ENCODE measurements at places on chromosomes 4 and X. TPM values are rescaled to one million over a fixed set of nuclear protein-coding genes. Genes with fewer than 3 reads are reported as not detected.

The EVC2 gene
- total RNA-seq: 5.6 TPM

The ZNF630 gene
- total RNA-seq: 4.0 TPM

The SLC6A8 gene
- total RNA-seq: 122 TPM

The NKX3-2 gene
- total RNA-seq: 1.6 TPM

DNA sequence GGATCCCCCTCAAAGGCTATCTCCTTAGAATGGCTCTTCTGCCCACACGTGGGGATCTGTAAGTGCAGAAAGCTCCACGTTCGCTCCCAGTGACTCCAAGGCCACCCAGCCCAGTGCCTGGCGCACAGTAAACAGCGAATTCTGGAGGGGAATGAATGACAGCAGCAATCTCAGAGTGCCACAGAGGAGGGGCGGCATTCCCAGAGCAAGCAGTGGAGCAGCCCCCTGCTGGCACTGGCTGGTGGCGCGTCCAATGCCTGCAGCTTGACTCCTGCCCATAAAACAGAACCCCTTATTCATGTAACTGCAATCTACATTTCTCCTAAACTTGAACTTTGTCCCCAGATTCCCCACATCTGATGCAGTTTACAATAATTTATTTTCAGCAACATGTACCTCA is 6.9 kb upstream of the HELT start:
- peaks cover 92% of the 10 kb centered on the region for H3K27me3 ChIP-seq
- H3K4me3 ChIP-seq: no peak overlapping the region
- peak; percentile 89 for DNase-seq
- no peaks in the 10 kb centered on the region for H3K36me3 ChIP-seq
- no peak overlapping the region for H3K27ac ChIP-seq

GRCh38 chr4:19497705-19498104 is 754.0 kb upstream of the SLIT2 start:
- no peaks in the 10 kb centered on the region for H3K4me1 ChIP-seq
- no peaks in the 10 kb centered on the region for H3K36me3 ChIP-seq
- H3K27ac ChIP-seq: no peak overlapping the region
- no peaks in the 10 kb centered on the region for H3K27me3 ChIP-seq

DNA sequence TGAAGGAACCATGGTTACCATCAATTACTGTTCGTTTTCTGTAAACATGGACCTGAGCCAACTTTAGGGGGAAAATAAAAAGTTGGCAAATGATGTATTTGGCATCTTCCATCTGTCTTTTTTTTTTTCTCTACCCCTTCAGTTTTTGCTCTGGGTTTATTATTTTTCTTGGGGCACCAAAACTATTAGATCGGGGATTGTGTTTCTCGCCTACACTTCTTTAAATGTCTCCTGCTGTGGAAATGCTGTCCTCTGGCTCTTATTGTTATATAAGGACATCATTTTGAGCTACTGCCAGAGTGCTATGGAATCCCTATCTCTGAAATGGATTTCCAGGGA is 234.0 kb upstream of the SLIT2 start:
- no peaks in the 10 kb centered on the region for H3K27me3 ChIP-seq
- no peak overlapping the region for H3K27ac ChIP-seq
- H3K4me1 ChIP-seq: no peaks in the 10 kb centered on the region
- H3K4me3 ChIP-seq: no peak overlapping the region
- H3K36me3 ChIP-seq: no peaks in the 10 kb centered on the region

- H3K27ac ChIP-seq: no peak overlapping the region
- no peaks in the 10 kb centered on the region for H3K27me3 ChIP-seq
- DNase-seq: no peak
Observed at GRCh38 chr4:114386637-114387233, 211.9 kb upstream of the UGT8 start.

DNA sequence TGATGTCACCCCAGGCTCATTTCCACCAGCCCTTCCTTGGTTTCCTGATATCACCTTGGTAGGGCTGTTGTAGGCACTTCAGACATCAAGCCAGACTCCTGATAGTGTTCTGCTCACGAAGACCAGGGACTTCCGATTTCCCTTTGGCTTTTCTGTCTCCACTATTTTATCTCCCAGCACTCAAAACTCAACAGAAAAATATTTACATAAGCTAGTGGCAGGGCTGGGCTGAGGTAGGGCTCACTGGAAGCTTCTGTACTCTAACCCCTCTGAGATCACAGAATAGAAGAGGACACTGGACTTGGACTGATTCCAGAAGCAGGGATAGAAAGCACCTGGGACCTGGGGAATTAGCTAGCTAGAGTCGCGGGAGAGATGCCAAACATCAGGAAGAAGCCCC is 34.4 kb upstream of the EFNB1 start:
- no peaks in the 10 kb centered on the region for H3K27me3 ChIP-seq
- H3K27ac ChIP-seq: no peak overlapping the region

DNA sequence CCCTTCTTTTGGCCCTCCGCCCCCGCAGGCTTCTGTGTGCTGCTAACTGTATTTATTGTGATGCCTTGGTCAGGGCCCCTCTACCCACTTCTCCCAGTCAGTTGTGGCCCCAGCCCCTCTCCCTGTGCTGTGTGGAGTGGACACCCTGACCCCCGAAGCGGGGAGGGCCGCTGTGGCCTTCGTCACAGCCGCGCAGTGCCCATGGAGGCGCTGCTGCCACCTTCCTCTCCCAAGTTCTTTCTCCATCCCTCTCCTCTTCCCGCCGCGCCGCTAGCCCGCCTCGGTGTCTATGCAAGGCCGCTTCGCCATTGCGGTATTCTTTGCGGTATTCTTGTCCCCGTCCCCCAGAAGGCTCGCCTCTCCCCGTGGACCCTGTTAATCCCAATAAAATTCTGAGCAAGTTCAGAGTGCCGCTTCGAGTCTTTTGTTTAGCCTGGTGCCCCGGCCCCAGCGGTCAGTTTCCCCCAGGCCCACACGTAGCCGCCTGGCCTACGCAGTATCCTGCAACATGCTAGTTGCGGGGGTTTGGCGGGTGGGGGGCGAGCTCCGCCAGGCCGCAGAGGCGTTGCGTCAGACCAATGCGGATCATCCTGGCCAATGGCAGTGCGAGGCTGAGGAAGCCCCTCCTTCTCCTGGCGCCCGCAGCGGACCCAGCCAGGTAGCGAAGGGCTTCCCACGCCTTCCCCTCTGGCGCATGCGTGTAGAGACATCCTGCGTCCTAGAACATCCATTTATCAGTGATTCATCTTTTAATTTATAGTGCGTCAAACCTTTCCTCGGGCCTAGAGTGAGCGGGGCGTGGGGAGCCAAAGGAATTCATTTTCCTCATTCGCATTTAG is 5.6 kb upstream of the KANTR start:
- H3K27me3 ChIP-seq: no peaks in the 10 kb centered on the region
- no peaks in the 10 kb centered on the region for H3K4me1 ChIP-seq
- peak overlapping the region; percentile 66 for H3K27ac ChIP-seq
- peak; percentile 92 for DNase-seq
- peak overlapping the region; percentile 85 for H3K4me3 ChIP-seq
- H3K36me3 ChIP-seq: peaks cover 22% of the 10 kb centered on the region
